SK-MEL-5 (cell line): ENCODE measurements at places on chromosomes 4 and X. TPM values are rescaled to one million over a fixed set of nuclear protein-coding genes. Genes with fewer than 3 reads are reported as not detected.

DNA sequence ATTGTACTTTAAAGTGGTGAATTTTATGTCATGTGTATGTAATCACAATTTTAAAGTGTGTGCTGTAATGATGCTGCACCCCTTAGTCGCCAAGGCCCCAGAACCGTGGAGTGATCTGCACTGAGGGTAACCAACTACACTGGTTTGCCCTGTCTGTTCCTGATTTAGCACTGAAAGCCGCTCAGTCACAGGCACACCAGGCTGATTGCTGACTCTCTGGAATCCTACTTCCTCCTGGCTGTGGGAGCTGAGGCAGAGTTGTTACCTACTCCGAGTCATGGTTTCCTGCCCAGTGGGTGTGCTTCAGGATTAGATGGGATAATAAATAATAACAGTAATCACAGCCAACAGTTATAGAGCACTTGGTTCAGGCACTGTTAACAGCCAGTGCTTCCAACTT, 645.4 kb downstream of the BCOR start:
- DNase-seq: no peak

DCTD gene
- total RNA-seq: 82.2 and 92.7 TPM in 2 replicates

DNA sequence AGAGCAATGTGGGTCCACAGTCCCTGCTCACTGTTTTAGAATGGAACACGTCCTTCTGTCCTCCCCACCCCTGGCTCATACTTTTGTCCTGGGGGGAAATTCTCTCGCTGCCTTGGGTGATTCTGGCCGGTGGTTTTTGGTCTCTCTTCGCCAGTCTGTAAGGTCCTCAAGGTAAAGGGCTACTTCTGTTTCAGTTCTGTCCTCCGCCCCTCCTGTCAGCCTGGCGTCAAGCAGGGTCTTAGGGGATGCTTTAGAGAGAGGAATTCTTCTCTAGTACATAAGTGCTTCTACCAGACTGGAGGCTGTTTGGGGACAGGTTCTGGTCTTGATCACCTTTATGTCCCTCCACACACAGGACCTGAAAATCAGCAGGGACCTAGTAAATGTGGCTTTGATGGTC, 617 bp upstream of the MRFAP1L1 start:
- DNase-seq: no peak

DNA sequence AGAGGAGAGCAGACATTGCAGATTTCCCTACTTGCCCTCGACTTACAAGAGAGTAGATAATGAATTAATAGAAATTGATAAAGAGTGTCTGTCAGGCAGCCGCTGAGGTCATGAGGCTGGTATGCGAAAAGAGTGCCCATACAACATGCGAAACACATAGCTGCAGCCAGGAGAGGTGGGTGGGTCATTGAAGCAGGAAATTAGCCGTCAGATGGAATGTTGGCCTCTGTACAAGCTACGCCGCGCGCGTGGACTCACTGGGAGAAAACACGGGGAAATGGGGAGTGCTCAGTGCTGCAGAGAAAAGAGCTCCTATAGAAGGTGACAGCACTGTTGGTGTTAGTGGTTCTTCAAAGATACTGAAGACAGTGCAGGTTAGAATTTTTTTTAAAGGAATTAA, 125.1 kb downstream of the RAPGEF2 start:
- peak; percentile 28 for DNase-seq

PRAF2 gene
- 2.3 and 4.8 TPM in 2 replicates for total RNA-seq

DNA sequence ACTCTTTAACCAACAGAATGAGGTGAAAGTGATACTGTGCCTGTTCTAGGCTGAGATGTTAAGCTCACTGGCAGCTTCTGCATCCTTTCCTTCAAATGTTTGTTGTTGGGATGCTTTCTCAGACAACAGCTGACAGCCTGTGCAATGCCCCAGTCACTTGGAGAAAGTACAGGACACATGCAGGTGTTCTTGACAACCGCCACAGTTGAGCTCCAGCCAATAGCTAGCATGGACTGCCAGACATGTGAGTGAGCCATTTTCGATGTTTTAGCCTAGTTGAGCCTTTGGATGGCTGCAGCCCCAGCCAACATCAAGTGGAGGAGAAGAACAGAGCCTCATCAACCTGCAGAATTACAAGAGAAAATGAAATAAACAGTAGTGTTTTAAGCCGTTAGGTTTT, 94.1 kb upstream of the PPP3CA start:
- no peak for DNase-seq

CLDN22 gene
- not detected in 2 replicates for total RNA-seq

- DNase-seq: no peak
Measured at GRCh38 chr4:8393593-8394038, 46.9 kb downstream of the ACOX3 start.

- DNase-seq: no peak
Measured at GRCh38 chr4:143616771-143617170, 83.7 kb downstream of the FREM3 start.

SAGE1 gene
- total RNA-seq: 20.4 and 22.8 TPM in 2 replicates

GRCh38 chrX:82813671-82814078, 694.4 kb upstream of the POU3F4 start:
- peak; percentile 69 for DNase-seq

- no peak for DNase-seq
Measured at GRCh38 chr4:156100651-156101050, 147.0 kb upstream of the CTSO start.

DNA sequence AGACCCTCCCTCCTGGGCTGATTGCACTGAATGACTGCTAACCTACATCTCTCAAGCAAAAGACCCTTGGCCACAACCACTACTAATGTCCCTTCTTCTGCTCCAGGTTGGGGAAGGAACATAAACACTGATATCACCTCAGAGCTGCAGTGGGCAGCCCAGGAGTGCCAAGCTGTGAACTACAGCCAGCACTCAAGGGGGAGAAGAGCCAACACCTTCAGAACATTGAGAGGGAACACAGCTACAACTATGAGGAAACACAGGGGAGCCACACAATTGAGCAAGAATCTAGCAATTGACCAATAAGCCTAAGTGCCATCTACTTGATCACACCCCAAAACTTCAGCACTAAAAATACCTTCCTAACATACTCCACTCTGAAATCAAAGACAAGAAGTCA, 222.8 kb downstream of the SPATA18 start:
- no peak for DNase-seq

CHRNA9 gene
- total RNA-seq: not detected in 2 replicates

ALB gene
- 1.2 TPM in 1 of 2 replicates, not detected in the other for total RNA-seq

GRCh38 chrX:130878350-130879341, 24.4 kb downstream of the ENOX2 start:
- peak; percentile 34 for DNase-seq

- no peak for DNase-seq
Measured at GRCh38 chr4:119765469-119765868, 136.9 kb upstream of the PDE5A start.
